ENCODE measurements at places on chromosomes 13 and 19.

DNA sequence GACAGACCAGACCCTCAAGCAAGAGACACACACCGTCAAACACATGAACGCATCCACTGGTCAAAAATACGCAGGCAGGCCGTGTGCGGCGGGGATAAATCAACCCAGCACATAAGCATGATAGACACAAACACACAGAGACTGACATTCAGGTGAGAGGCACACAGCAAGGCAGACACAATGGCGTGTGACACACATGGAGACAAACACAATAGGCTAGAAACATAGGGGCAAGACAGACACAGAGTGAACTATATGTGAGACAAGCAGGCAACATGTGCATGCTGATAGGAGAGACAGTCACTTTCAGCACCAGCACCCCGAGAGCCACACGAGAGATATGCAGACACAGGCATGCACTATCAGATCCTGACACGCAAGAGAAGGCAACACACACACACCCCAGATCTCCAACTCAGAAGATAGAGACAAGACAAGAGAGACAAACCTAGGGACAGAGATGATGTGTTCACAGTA, 6.9 kb upstream of the JUNB start:
- no peaks in the 10 kb centered on the region for H3K27me3 ChIP-seq
- H3K4me3 ChIP-seq, result no peak overlapping the region
- peaks cover 14% of the 10 kb centered on the region for H3K4me1 ChIP-seq
- H3K36me3 ChIP-seq, result peaks cover 26% of the 10 kb centered on the region
- H3K27ac ChIP-seq, result no peak overlapping the region

- no peak overlapping the region for H3K27ac ChIP-seq
- no peak for DNase-seq
- H3K4me1 ChIP-seq, result no peaks in the 10 kb centered on the region
- no peaks in the 10 kb centered on the region for H3K36me3 ChIP-seq
- no peak overlapping the region for H3K4me3 ChIP-seq
- peaks cover 13% of the 10 kb centered on the region for H3K27me3 ChIP-seq
These were observed 34.6 kb downstream of the ADPRHL1 start for GRCh38 chr13:113418722-113419049.

GRCh38 chr13:41193469-41193868, 900 bp downstream of the KBTBD7 start:
- H3K27me3 ChIP-seq, result no peaks in the 10 kb centered on the region
- peak overlapping the region; percentile 95 for H3K4me3 ChIP-seq
- peaks cover 7% of the 10 kb centered on the region for H3K4me1 ChIP-seq
- peaks cover 10% of the 10 kb centered on the region for H3K36me3 ChIP-seq
- DNase-seq, result no peak

GRCh38 chr13:34391076-34391475, 551.0 kb upstream of the NBEA start:
- no peak for DNase-seq
- H3K27me3 ChIP-seq, result no peaks in the 10 kb centered on the region
- H3K36me3 ChIP-seq, result no peaks in the 10 kb centered on the region

GRCh38 chr13:48492096-48492440, 40.8 kb downstream of the RCBTB2 start:
- no peak overlapping the region for H3K4me3 ChIP-seq
- no peaks in the 10 kb centered on the region for H3K36me3 ChIP-seq
- H3K4me1 ChIP-seq, result no peaks in the 10 kb centered on the region
- no peak overlapping the region for H3K27ac ChIP-seq
- no peak for DNase-seq
